Neural cell (in vitro differentiated cells): ENCODE measurements at places on chromosomes 11 and 22. TPM values are rescaled to one million over a fixed set of nuclear protein-coding genes. Genes with fewer than 3 reads are reported as not detected.

DMC1 gene
- polyA plus RNA-seq: 0.14 TPM in 1 of 2 replicates, not detected in the other

SLC15A3 gene
- not detected in 2 replicates for polyA plus RNA-seq

FDXACB1 gene
- polyA plus RNA-seq: 3.0 and 3.1 TPM in 2 replicates

TIGD3 gene
- 16.1 and 23.1 TPM in 2 replicates for polyA plus RNA-seq

F2 gene
- polyA plus RNA-seq: 0.40 and 0.94 TPM in 2 replicates

EXPH5 gene
- polyA plus RNA-seq: not detected in 2 replicates

B4GAT1 gene
- 162 TPM in 2 replicates for polyA plus RNA-seq

GTSE1 gene
- 0.28 and 0.48 TPM in 2 replicates for polyA plus RNA-seq

FOLH1 gene
- not detected in 2 replicates for polyA plus RNA-seq

CRACR2B gene
- polyA plus RNA-seq: 1.2 and 6.5 TPM in 2 replicates

UQCR10 gene
- polyA plus RNA-seq: 192 and 234 TPM in 2 replicates

DUSP8 gene
- 3.5 and 7.1 TPM in 2 replicates for polyA plus RNA-seq

DDIAS gene
- 0.26 and 2.3 TPM in 2 replicates for polyA plus RNA-seq

TMEM45B gene
- polyA plus RNA-seq: not detected in 2 replicates

MOGAT2 gene
- polyA plus RNA-seq: not detected in 2 replicates

UPK3A gene
- polyA plus RNA-seq: not detected in 2 replicates

PLAAT4 gene
- not detected in 2 replicates for polyA plus RNA-seq

DTX4 gene
- 31.4 and 37.7 TPM in 2 replicates for polyA plus RNA-seq

MIAT gene
- polyA plus RNA-seq: 529 and 710 TPM in 2 replicates

MYO7A gene
- 0.30 and 0.61 TPM in 2 replicates for polyA plus RNA-seq

MUC2 gene
- not detected in 2 replicates for polyA plus RNA-seq

LIF gene
- polyA plus RNA-seq: 0.05 TPM in 1 of 2 replicates, not detected in the other

PARVG gene
- polyA plus RNA-seq: not detected in 2 replicates

MAP6 gene
- 178 and 200 TPM in 2 replicates for polyA plus RNA-seq

RIMBP3C gene
- polyA plus RNA-seq: 0.07 TPM in 1 of 2 replicates, not detected in the other

TCN1 gene
- not detected in 2 replicates for polyA plus RNA-seq

UPK2 gene
- 0.38 TPM in 1 of 2 replicates, not detected in the other for polyA plus RNA-seq

OR10D3 gene
- not detected in 2 replicates for polyA plus RNA-seq

SOX6 gene
- polyA plus RNA-seq: 2.2 and 3.3 TPM in 2 replicates

TNNT3 gene
- polyA plus RNA-seq: not detected in 2 replicates
